ENCODE measurements at places on chromosomes 16 and 17.

DNA sequence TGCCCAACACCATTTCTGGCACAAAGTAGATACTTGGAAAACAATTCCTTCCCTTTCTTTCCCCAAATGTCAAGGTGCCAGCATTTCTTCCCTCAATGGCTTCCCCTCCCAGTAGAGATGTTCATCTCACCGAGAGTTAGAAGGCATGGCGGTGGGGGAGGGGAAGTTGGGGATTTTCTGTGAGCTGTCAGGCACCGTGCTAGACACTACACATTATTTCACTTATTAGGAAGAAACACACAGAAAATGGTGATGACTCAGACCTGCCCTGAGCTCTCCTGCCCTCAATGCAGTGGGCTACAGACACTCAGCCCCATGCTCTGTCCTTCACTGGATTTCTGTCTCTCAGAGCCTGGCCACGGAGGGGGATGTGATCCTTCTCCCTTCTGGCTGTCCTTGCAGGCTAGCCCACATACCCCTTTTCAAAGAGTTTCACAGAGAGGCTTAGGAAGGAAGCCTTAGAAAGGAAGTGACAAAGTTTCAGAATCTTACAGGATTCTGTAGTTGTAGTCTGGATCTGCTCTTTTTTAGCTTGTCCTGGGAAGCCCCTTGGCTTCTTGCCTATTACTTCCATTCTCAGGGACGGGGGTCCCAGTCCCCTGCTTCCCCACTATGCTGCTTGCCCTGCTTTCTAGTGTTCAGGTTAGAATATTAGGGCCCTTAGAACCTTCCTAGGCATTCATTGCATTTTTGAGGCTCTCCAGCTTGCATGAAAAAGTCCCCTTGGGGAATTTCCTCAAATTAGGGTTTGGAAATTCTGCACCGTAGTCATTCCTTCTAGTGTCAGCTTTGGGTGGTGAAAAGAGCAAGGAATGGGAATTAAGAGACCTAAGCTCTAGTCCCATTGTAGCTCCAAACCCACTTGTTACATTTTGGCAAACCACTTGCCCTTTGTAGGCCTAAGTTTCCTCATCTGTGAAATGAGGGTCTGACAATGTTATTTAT, 12.2 kb upstream of the CCL5 start:
- no peak for DNase-seq

GRCh38 chr17:55266051-55266957, 1.5 kb downstream of the HLF start:
- no peak for DNase-seq

- DNase-seq = peak; percentile 82
Measured at GRCh38 chr17:59366040-59366757, 34.7 kb downstream of the YPEL2 start.

- no peak for DNase-seq
Measured at GRCh38 chr17:8955021-8955959, 10.2 kb downstream of the PIK3R5 start.

DNA sequence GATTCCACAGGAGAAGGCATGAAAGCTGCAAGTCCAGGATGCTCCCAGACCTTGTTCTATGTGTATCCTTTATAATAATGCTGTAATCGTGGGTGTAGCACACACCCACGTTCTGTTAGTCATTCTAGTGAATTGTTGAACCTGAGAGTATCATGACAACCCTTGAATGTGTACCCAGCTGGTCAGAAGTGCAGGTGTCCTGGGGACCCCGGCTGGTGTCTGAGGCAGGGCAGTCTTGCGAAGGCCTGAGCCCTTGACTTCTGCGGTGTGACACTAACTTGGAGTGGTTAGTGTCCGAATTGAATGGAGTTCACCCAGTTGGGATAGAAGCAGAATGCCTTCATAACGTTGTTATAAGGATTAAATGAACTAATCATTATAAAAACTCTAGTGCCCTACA, 218.0 kb upstream of the TNRC6C start:
- DNase-seq = no peak

GRCh38 chr16:80790751-80791150, 13.6 kb downstream of the CDYL2 start:
- DNase-seq = no peak

DNA sequence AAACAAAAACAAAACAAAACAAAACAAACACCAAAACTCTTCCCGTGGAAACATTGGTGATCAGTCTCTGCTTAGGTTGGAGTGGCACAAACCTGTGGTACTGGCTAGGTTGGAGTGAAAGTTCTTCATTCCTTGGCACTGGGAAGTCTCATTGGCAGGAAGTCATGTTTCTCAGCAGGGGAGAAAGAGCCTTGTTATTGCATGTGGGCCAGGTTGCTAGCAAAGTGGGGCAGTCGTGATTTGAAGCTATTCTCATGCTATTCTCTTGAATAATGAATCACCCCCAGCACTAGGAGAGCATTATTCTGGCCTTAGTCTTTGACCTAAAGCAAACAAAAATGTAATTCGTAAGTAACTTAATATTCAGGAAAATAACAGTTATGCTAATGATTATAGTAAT, 24.3 kb upstream of the B4GALNT2 start:
- DNase-seq = peak; percentile 20

DNA sequence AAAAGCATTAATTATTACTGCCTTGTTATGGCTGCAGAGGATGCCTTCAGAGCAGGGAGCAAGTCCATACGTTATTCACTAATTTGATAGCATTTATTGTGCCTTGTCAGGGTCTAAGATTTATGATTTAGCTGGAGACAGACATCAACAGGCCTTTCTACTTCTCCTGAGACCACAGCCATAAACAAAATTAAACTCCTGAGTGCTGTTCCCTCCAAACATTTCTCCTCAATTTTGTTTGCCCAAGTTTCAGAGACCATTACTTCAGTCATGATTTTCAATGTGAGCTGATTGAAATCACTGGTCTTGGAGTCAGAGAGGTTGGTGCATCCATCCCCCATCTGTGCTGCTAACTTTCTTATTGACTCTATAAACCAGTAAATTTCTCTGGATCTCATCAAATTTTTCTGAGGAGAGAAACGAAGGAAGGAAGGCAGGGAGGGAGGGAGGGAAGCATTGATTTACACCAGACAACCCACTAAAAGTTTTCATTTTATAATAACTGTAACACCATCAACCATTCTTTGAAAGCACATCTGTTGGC, 423.6 kb upstream of the CDH11 start:
- no peak for DNase-seq

DNA sequence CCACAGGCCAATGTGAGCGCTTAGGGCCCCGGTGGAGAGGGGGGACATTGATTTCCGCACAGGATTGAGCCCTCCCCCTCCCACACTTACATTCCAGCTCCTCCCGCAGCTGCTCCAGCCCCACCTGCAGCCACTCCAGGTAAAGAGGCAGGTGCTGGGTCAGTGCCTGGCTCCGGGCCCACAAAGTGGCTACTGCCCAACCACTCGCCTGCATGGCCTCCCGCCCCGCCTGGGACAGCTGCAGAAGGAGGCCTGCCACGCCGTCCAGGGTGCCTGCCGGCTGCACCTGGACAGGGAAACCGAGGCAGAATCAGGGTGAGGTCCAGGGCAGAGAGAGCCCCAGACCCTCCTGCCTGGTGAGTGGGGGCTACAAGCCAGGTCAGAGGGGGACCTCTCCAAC, 46.3 kb downstream of the RMI2 start:
- DNase-seq = peak; percentile 89

- peak; percentile 88 for DNase-seq
Measured at GRCh38 chr17:82859431-82860403, 19.9 kb upstream of the ZNF750 start.
